ENCODE measurements at places on chromosomes 5 and 9.

DNA sequence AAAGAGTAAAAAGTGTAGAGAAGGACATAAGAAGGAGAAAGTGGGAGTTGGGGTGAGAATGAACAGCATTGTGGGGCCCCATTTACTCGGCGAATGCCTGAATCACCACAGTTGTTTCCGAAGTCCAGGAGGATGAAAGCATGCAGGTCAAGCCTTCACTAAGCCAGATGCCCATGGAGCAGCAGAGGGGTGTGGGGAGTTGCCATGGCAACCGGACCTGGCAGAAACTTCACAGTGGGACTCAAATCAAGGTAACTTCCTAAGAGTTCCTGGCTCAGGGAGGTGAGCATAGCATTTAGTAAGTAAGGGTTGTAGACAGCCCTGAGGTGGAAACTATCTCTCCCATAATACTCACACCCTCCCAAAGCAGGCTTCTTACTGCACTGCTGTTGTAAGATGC lies 357.1 kb downstream of the TRIM32 start:
- DNase-seq = no peak

DNA sequence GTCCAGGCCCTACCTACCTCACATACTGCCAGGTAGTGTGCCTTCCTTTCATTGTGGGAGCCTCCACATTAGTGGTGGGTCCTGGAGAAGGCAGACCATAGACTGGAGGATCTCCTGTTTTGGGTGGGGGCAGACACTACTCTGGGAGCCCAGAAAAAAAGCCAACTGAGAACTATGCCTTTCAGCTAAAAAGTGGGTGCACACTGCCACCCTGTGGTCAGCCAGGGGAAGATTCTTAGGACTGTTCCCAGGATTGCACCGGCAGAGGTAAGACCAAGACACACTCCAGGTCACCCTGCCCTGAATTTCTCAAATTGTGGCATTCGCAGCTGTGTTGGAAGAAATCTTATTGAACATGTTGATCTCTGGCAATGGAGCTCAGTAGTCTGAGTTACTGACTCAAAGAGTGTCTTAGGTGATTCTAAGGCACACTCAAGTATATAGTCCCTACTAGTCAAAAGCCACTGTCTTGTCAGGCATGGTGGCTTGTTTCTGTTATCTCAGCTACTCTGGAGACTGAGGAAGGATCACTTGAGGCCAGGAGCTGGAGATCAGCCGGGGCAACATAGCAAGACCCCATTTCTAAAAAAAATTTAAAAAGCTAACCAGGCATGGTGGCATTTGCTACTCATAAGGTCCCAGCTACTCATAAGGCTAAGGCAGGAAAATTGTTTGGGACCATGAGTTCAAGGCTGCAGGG lies 3.6 kb downstream of the SIGMAR1 start:
- DNase-seq = peak; percentile 67

DNA sequence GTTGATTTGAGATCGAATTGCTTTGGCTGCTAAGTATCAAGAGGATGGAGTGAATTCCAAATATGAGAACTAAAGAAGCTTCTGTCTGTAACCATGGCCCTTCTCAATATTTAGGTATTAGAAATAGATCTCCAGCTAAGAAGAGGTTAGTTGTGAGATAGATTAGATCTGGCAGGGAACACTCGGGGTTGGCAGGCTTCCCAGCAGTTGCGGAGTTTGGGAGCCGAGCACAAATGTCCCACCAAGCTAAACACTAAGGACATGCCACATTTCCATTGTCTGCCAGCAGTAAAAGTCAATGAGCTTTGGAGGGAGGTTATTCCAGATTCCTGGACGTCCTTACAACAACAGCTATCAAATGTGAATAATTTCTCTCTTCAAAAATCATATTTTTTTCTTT lies 85.8 kb downstream of the TAF11L14 start:
- no peak for DNase-seq

DNA sequence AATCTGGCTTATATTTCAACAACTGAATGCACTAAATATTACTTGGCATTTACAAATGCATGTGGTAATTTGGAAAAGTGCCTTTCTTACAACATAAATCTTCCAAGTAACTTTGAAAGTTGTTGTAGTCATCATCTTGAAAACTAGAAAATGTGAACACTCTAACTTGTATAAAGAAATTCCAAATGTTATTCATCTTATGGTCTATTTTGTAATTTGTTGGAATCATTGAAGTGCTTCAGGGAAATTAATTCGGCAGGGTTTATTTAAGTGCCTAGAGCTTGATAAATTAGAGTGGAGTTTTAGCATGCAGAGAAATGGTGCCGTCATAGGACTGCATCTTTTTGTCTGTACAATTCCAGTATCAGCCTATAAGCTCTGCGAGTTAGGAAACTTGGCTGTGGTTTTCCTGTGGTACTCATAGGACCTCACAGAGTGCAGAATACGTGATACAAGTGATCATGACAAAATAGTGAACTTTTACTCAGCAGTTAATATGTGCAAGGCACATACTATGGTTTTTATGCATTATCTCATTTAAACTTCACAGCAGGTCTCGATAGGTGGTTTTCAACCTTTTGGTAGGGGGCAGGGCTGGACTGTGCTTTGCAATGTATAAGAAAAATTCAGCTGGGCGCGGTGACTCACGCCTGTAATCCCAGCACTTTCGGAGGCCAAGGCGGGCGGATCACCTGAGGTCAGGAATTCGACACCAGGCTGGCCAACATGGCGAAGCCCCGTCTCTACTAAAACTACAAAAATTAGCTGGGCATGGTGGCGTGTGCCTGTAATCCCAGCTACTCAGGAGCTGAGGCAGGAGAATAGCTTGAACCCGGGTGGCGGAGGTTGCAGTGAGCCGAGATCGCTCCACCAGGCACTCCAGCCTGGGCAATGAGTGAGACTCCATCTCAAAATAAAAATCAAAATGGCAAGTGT lies 79.6 kb downstream of the RAI14 start:
- DNase-seq = no peak

DNA sequence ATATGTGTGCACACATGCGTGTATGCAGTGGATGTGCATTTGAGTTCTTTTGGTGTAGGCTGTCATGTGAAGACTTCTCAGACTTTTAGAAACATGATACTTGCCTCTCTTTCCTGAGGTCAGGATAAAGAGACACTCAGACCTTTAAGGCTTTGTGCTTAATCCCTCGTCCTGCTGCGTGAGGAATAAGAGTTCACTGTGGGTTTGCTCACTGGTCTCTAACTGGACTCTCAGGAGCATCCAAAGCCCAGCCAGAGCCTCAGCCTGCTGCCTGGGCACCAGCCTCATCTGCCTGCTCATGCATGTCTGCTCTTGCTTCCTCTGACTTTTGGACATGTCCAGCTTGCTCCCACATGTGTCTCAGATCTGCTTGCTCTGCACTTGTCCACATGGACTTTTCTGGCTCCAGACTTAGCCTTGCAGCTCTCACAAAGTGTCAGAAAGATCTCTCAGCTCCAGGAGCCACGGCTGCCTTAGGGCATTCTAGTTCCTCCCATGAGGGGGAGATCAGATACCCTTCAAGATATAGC lies 65.1 kb upstream of the ZNF366 start:
- no peak for DNase-seq

- no peak for DNase-seq
Measured at GRCh38 chr9:74281674-74282073, 215.5 kb upstream of the RORB start.
